NCI-H2171 (cell line): ENCODE measurements at places on chromosomes 7 and 10.
A peak's percentile ranks its signal among the peaks of the same experiment; 100 is the strongest.

DNA sequence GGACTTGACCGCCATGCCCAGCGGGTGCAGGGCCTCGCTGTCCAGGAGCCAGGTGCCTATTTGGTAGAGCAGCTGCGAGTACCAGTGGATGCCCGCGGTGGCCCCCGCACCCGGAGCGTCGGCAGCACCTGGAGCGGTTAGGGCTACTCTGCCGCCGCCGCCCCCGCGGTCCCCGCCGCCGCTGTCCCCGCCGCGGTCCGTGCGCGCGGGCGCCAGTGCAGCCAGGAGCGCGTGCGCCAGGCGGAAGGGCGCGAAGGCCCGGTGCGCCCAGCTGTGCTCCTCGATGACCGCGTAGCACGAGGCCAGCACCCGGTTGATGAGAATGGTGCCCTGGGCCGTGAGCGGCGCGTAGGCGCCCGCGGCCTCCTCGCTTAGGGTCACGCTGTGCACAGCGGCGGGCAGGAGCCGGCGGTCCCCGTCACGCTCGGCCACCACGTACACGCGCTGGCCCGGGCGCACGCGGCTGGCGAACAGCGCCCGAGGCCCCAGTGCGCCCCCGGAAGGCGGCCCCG lies 9.3 kb downstream of the SHH start:
- DNase-seq: no peak

- no peak for DNase-seq
These were observed 51.2 kb upstream of the KMT2E start for GRCh38 chr7:104962781-104963180.

- no peak for DNase-seq
These were observed 441.1 kb upstream of the SEMA3D start for GRCh38 chr7:85627791-85628586.

DNA sequence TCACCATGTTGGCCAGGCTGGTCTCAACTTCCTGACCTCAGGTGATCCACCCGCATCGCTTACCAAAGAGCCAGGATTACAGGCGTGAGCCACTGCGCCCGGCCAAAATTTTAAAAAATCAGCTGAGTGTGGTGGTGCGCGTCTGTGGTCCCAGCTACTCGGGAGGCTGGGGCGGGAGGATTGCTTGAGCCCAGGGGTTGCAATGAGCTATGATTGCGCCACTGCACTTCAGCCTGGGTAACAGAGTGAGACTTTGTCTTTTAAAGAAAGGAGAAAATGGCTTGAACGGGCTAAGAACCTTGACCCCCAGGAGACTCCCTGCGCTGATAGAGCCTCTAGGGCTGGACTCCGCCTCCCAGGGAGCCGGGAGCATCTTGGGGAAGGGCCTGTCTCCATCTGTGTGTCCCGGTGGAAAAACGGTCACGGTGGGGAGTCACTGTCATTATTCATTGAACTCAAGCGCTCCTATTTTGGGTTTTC lies 760 bp upstream of the KCTD7 start:
- DNase-seq: peak; percentile 4

GRCh38 chr7:50068850-50069551 lies 24.0 kb downstream of the ZPBP start:
- no peak for DNase-seq

DNA sequence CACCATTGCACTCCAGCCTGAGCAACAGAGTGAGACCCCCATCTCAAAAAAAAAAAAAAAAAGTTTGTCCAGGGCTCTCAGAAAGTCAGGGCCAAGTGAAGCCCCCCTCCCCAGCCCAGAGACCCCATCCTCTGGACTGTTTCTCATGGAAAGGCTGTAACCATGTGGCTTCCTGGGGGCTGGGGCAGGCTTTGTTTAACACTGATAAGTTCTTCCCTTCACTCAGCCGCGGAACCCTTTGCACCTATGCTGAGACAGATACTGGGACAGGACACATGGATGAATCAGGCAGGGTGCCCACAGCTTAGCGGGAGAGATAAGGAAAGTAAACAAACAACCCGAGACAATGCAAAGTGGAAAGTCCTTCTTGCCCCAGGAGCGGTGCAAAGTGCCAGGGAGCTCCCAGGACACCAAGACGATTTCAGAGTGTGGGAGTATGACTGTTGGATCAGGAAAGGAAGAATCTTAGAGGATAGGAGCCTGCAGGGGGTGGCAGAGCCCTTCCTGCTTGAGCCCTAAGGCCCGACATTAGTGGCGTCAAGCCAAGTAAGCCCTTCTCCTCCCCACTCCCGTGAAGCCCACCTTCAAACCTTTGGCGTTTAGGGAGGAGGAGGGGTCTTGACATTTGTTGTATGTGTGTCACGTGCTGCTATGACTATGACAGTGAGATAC lies 11.6 kb downstream of the MLXIPL start:
- DNase-seq: no peak

- DNase-seq: no peak
These were observed 18.9 kb downstream of the CEP55 start for GRCh38 chr10:93515071-93516005.

GRCh38 chr7:130925136-130925794 lies 191.3 kb upstream of the KLF14 start:
- no peak for DNase-seq

- no peak for DNase-seq
These were observed 17.0 kb downstream of the CDK14 start for GRCh38 chr7:90613088-90613498.

- DNase-seq: no peak
These were observed 49.6 kb upstream of the RHEB start for GRCh38 chr7:151568956-151569940.

GRCh38 chr7:73918926-73919693 lies 58.2 kb downstream of the TMEM270 start:
- no peak for DNase-seq

DNA sequence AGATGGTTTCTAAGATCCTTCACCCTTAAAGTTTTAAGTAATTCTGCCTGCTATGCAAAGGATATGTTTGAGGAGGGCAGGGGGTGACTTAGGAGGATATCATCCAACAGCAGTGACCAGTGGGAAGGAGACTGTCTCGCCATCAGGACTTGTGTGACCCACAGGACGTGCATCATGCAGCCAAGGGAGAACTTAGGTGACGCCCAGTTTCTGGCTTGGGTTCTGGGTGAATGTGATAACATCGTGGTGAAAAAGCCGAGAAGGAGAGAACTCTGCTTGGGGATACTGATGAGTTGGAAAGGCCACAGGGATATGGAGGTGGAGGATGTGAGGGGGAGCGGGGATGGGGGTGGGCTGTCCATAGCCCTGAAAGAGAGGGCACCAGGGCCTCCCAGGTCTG lies 3.8 kb downstream of the WIPI2 start:
- no peak for DNase-seq

DNA sequence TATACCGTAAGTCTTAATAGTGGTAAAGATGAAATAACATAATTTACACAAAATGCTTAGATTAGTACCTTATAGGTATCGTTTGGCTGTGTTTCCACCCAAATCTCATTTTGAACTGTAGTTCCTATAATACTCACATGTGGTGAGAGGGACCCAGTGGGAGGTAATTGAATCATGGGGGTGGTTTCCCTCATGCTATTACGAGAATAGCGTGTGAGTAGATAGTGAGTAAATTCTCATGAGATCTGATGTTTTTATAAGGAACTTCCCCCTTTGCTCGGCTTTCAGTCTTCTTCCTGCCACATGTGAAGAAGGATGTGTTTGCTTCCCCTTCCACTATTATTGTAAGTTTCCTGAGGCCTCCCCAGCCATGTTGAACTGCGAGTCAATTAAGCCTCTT lies 426.3 kb upstream of the POT1 start:
- DNase-seq: no peak

GRCh38 chr10:124041675-124042445 lies 51.5 kb downstream of the CHST15 start:
- DNase-seq: no peak

- DNase-seq: no peak
These were observed 5.8 kb downstream of the CHAT start for GRCh38 chr10:49619613-49620012.

DNA sequence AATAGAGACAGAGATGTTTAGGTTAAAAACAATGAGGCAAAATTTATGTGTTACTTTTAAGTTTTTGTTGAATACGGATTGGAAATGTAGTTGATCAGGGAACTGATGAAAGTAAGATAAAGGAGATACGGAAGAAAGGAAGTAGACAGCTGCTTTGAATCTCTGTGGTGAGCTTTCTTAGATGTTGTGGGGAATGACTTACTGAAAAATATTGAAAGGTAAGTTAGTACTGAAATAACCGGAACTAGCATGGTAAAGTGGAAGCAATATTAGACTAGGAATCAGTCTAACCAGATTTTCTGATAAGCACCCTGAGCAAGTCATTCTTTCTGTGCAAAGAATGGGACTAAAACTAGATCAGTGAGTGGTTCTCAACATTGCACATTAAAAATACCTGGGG lies 34.8 kb downstream of the LUC7L2 start:
- DNase-seq: no peak

- DNase-seq: no peak
These were observed 10.2 kb upstream of the SLC25A28 start for GRCh38 chr10:99630433-99630832.

DNA sequence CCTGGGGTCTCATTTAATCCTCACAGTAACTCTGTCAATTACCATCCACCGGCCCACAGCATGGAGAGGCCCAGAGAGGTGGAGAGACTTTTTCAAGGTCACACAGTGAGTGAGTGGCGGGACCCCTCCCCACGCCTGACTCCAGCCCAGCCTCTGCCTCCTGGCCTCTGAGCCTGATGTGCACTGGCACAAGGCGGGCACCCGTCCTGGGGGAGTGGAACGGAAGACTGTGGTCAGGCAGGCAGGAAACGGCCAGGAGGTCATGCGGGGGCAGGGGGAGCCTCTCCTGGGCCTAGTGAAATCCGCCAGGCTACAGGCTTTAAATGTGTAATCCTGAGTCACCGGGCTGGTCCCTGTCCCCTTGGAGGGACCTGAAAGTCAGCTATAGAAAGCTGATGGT lies 32.2 kb downstream of the ZCCHC24 start:
- no peak for DNase-seq

DNA sequence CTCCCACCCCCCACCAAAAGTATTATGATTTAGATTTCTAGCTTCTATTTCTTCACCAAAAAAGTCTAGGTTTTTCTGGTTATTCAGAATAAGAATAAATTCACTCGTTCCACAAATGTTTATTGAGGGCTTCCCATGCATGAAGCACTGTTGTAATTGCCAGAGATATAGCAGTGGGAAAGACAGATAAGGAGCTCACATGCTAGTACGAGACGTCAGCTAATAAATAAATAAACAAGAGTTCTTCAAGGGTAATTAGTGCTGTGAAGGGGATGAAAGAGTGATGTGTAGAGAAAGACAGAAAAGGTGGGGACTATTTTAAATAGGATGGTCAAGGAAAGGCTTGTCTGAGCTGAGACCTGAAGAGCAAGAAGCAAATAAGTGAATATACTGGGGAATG lies 38.1 kb upstream of the SEPTIN7 start:
- no peak for DNase-seq

GRCh38 chr10:116147147-116147905 lies 125.7 kb downstream of the GFRA1 start:
- DNase-seq: no peak

DNA sequence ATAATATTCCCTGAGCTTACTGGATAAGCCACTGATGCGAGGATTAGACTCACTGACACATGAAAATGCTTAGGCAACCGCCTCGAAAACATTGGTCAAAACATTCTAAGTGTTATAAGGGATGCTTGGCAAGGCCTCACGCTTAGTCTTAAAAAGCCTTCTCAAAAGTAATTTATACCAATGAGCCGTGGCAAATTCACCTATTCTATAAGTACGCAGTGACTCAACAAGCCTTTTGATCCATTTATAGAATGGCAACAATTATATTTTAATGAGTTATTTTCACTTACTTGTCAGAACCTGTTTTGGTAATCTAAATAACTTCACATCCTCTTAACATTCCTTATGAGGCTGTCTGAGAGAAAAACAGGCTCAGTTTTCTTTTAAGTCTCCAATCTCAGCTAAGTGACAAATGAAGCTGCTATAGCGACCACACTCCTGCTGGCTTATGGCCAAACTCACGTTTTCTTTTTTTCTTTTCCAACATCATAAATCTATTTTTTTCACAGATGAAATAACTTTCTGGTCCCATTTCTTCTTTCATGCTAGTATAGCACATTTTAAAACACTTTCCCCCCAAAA lies 121.2 kb upstream of the AFAP1L2 start:
- no peak for DNase-seq

- DNase-seq: no peak
These were observed 46.4 kb downstream of the AOAH start for GRCh38 chr7:36677769-36678437.

- no peak for DNase-seq
These were observed 8.2 kb upstream of the MAGI2 start for GRCh38 chr7:79461660-79462059.

GRCh38 chr10:105949721-105950120 lies 1214.8 kb downstream of the SORCS1 start:
- DNase-seq: no peak

- DNase-seq: no peak
These were observed 43.3 kb downstream of the ZMIZ1 start for GRCh38 chr10:79111846-79112614.

- DNase-seq: no peak
These were observed 10.5 kb downstream of the CPVL start for GRCh38 chr7:29135846-29136245.

DNA sequence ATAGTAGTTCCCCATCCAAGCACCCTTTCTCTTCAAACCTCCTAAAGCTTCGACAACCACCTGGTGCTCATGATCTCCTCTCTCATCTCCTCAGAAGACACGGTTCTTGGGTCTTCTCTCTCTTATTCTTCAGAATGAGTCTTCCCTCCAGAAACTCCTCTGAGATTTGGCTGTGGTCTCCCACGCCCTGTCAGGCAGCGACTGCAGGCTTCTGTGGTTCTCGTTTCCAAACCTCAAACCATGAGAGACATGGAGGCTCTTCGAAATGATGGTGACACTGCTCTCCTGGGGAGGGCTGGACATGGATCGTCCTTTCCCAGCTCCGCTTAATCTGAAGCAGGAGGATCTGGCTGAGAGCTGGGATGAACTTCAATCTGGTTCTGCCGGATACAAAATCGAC lies 78.6 kb upstream of the PITRM1 start:
- DNase-seq: no peak

GRCh38 chr7:22386865-22387264 lies 29.9 kb upstream of the RAPGEF5 start:
- no peak for DNase-seq

DNA sequence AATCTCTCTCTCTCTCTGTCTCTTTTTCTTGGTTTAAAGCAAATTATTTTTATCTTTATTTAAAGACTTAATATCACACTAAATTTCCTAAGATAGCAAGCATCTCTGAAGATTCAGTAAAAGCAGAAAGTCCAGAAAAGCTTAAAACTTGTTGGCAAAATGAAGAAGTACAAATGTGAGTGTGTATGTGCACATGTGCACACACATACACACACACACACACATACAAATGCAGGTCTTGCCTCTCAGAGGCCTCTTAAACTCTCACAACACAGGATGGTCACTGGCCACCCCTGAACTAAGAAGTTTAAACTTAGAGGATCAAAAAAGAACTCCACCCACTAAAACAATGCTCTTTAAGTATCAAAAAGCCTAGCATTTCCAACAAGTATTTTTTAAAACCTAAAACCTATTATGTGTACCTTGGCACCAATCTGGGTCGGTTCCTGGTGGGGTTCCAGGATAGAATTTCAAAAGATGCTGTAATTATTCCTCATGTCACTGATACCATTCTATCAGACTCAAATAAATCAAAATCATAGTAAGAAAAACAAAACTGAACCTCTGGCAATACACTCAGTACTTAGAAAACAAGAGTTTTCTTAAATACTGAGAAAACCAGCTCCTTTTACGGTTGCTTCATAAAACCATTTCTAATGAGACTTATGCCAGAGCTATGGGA lies 55.0 kb downstream of the SORBS1 start:
- DNase-seq: no peak
